ENCODE measurements at places on chromosomes 1 and 21.

GRCh38 chr1:174872615-174873058 lies 127.1 kb upstream of the CACYBP start:
- no peak for DNase-seq

- peak; percentile 77 for DNase-seq
Measured at GRCh38 chr21:44329086-44329889, 9.9 kb downstream of the CFAP410 start.

DNA sequence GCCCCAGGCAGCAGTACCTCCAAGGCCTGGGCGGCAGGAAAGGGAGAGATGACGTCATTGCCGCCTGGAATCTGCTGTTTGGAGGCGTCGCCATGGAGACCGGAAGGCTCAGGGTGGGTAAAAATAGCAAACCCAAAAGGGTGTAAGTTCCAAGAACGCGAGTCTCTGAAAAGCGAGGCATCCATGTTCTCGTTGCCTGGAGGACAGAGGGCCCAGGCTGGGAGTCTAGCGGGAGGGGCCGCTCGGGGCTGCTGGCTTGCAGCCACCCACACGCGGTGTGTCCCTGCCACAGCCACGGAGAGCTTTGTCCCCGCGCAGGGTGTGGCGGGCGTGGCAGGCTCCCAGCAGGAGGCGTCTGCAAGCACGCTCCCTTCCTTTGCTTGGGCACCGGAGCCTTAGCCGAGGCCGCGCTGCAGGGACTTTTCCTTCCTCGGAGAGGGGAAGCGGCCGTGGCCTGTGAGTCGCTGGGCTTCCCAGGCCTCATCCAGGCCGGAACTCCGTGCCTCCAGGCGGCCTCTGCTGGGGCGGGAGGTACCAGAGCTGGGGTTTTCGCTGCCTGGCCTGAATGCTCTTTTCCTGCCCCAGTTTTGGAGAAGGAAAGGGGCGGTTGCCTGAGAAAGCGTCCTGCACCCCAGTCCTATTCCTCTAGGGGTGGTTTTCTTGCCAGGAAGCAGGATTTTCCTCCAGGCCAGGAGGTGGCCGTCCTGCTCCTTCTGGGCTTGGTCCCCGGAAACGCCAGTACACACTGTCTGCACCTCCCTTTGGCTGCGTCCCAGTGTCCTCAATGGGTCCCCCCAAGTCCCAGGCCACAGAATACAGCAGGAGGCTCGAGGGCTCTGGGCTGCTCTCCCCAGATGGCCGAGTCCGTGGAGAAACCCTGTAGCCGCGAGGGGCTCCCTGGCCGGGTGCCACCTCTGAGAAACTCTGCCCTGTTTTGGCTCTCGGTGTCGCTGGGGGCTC lies 15.3 kb upstream of the SKI start:
- DNase-seq = no peak

DNA sequence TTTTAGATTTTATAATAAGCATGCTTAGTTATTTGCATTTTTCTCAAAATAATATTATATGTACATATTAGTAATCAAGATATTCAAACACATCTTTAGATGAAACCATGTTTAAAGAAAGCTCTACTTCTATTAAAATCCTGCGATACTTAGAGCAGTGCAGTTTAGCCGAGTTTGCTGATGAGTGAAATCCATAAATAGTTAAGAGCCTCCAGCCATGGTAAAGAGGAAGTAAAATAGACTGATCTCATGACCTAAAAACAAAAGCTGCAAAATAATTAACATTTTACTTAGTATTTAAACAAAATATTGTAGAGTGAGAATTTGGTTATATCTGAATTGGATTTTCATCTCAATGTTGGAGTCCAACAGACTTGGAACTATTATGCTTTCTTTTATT lies 147.4 kb upstream of the NRIP1 start:
- DNase-seq = no peak

GRCh38 chr1:88784551-88784950 lies 100.5 kb downstream of the PKN2 start:
- DNase-seq = no peak

DNA sequence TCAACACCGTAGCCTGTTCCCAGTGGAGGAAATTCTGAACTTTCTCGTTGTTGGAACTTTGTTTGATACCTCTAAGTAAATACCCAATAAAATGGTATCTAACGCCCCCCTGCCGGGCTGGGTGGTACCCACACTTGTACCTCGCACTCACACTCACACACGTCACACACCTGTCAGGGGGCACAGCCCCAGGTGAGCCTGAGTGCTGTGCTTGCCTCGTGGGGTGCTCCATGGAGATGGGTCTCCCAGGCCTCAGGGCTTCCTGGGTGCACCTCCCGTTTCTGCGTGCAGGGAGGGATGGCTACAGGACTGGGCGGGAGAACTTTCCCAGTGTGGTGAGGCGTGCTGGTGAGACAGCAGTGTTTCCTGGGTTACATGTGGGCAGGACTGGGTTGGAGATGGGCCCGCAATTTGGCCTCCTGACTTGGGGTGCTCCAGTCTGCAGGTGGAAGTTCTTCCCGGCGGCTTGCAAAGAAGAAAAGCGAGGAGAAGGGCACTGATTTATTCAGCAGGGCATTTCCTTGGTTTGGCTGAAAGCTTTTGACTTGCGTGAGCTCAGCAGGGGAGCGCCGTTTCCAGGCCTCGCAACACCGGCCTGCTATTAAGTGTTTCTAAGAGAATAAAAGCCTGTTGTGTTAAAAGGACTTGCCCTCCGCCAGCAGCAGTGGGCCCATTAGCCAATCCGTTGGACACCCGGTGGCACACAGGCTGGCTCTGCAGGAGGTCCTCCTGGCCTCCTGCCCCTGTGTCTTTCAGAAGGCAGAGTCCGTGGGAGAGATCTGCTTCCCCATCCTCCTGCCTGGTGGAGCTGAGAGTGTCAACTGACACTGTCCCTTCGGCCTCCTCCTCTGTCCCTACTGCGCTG lies 79.7 kb downstream of the KIF26B start:
- no peak for DNase-seq

DNA sequence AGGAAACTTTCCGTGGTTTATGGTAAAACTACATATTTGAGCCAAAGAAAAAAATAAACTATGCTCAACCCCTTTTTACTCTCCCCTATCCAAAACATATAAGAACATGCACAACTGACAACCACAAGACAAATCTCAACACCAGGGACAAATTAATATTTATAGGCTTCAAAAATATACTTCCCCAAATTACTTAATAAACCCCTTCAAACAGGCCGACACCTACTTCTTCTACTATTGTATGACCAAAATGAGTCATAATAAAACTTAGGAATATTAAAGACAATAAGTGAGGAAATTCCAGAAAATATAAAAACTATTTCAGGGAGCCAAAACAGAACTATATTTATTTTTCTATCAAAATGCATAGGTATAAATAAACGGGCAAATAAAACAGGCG lies 71.5 kb downstream of the TGFBR3 start:
- no peak for DNase-seq

DNA sequence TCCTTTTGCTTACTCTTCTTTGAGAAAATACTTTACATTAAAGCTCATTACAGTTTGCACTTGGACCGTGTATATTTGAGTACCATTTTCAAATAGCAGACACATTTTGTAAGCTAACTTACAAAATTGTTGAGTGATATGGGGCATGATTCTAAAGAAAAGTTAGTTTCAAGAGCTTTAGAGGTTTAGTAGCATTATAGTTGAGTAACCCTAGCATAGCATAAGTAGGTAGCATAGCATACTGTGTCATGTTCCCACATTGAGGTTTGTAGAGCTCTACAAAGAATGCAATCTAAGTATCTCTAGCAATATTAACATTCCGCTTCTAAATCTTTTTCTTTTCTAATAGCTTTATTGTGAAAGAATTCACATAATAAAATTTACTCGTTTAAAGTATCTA lies 92.0 kb downstream of the ITSN1 start:
- DNase-seq = no peak

- DNase-seq = peak; percentile 31
Measured at GRCh38 chr1:116763787-116764465, 9.7 kb downstream of the CD2 start.

DNA sequence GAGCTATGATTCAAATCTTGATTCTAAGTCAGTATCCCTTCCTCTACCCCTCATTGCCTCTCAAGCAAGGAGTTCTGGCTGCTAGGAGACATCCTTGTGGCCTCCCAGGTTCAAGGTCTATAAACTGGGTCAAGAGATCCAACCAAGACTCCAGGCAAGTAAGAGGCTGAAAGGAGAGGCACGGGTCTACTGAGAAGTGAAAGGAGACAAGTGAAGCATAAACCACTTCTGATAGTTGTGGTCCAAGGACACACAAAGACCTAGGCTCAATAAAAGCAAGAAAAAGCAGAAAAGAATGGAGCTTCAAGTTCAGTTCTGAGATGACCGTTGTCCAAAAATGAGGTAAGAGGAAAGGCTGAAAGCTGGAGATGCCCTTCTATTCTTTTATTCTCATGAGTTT lies 17.8 kb upstream of the PPP2R5A start:
- no peak for DNase-seq

DNA sequence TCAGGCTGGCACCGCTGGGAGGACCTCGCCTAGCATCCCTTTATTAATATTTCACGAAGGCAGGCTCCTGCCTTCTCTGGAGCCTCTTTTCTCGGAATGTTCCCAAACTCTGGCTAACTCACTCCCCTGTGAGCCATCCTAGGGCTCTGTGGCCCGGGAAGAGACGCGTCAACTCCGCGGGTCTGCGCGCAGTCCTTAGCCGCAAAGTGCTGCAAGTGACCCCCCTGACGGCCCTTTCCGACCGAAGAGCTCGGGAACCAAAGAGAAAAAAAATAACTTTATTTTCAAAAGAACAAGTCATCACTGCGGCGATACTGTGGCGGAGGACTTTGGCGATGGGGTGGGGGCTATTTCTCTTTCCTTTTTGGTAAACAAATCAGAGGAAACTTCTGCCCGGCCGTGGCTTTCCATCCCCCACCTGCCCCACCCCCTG lies 14.6 kb downstream of the NR5A2 start:
- DNase-seq = no peak

DNA sequence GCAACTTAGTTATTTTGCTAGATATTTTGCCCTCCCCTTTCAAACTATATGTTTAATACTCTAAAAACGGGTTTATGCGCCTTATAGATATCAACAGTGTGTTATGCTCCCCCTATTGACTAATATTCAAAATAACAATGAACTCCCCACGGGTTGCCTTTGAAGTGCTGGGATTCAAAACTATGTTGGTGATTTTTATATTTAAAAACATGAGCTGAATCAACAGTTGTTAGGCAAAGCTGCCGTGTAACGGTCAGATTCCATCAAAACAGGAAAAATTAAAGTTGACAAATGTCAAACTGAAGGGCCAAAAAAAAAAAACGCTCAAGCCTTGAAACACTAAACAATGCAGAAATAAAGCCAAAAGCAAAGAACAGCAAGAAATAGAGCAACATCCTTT lies 2.5 kb downstream of the TGFBR3 start:
- no peak for DNase-seq

- peak; percentile 23 for DNase-seq
Measured at GRCh38 chr1:55375617-55376258, 160.6 kb upstream of the USP24 start.

- DNase-seq = no peak
Measured at GRCh38 chr1:31013187-31013864, 52.2 kb downstream of the PUM1 start.

DNA sequence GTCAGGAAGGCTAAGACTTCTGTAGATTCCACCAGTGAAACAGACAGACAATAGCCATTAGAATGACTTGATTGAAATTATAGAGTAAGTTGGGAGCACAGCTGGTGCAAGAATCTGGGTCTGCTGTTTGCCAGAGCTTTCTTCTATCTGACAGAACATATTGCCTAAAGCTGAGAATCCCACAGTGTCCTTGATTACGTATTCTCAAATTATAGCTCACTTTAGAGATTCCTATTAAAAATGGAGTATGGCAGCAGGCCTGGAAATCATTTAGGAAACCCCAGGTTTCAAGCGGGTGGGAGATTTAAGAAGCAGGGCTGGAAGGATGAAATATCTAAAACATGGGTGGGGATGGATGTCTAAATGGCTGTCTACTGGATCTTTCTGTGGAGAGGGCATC lies 639.7 kb upstream of the CXADR start:
- no peak for DNase-seq

DNA sequence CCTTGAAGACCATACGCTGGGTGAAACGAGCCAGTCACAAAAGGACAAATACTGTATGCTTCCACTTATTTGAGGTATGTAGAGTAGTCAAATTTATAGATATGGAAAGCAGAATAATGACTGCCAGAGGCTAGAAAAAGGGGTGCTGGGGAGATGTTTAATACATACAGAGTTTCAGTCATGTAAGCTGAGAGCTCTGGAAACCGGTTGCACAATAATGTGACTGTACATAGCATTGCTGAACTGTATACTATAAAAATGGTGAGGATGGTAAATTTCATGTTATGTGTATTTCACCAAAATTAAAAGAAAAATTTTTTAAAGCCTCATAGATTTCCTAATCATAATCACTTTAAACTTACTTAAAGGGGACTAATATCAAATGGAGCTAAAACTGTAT lies 110.8 kb downstream of the ZZZ3 start:
- DNase-seq = no peak

DNA sequence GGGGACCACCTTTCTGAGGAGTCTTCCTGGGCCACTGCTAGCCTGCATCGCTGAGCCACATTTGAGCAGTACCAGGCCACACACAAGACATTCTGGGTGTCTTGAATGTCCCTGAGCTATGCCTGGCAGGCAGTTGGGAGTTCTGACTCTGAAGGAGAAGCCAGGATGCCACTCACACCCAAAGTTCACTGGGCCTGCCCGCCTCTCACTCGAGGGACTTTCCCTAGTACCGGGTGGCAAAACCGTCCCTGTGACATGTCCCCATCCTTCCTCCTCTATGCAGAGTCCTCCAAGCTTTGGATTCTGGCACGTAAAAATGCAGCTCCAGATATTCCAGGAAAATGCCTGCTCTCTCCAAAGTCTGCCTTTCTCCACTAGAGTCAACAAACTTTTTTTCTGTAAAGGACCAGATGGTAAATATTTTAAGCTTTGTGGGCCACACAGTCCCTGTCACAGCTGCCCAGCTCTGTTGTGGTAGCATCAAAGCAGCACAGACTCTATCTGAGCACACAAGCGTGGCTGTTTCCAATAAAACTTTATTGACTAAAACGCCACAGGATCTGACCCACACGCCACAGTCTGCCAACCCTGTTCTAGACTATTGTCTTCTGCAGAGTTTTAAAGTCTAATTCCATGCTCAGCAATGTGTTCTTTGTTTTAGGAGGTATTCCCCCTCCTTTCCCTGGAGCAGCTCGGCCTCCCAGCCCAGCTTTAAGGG lies 19.2 kb upstream of the GUCA2B start:
- no peak for DNase-seq

DNA sequence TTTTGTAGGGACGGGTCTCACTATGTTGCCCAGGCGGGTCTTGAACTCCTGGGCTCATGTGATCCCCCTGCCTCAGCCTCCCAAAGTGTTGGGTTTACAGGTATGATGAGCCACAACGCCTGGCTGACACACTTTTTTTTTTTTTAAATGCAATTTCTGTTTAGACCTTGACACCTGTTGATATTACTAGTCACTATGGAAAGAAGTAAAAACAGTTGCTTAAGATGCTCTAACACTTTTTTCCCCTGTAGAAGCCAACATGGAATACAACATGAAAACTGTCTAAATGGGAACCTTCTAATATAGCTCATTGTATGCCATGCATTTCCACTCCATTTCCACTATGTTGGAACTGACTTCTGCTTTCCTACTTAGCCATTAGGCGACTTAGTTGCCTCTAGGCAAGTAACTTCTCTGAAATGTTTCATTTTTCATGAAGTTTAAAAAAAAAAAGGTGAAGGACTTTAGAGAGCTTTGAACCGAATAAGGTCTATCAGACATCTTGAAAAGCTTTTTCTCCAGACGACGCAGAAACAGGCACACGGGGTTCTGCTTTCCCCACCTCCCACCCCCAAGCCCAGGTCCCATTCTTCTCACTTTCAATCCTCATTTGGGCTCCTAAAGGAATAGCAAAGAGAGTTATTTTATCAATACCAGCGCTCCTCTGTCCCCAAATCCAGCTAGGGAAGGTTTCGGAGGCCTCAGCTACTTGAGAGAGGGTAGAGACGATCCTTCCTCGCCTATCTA lies 648 bp upstream of the DR1 start:
- DNase-seq = no peak
